Skeletal muscle cell (primary cell): ENCODE measurements at places on chromosomes 3 and 15.

GRCh38 chr3:107796791-107797190 lies 274.0 kb downstream of the BBX start:
- DNase-seq = peak; percentile 36

- no peak for DNase-seq
These were observed 43.5 kb downstream of the FMN1 start for GRCh38 chr15:33150971-33151370.

- DNase-seq = no peak
These were observed 105.1 kb upstream of the ETV5 start for GRCh38 chr3:186213946-186214345.

DNA sequence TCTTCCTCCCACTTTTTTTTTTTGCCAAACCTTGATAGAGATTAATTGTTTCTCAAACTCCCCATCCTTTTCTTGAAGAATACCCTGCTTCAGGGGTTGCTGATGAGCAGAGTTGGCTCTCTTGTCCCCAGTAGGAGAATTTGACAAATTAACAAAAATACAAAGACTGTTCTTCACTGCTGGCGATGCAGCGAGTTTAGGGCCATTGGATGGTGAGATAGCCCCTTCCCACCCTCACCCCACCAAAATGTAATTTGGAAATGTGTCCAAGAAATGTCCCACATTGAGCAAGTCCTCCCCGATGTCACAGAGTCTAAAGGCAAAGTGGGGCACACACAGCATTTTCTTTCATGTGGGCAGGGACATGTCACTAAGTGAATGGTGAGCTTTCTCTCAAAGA lies 136.0 kb upstream of the RARB start:
- DNase-seq = no peak

DNA sequence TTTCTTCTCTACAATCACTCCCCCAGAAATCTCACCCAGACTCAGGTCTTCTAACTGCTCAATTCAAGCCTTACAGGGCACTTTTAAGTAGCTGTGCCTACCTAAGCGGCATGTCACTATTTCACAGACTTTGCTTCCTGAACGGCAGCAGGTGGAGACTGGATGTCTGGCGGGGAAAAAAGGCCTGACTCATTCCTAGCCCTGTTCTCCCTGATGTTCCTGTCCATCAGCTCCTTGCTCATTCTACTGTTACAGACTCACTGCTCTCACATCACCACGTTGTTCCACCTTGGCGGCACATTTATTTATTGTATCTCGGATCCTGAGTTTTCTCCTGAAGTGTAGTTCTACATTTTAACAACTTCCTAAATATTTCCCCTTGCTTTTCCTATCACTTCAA lies 52.6 kb upstream of the ATP11B start:
- no peak for DNase-seq

DNA sequence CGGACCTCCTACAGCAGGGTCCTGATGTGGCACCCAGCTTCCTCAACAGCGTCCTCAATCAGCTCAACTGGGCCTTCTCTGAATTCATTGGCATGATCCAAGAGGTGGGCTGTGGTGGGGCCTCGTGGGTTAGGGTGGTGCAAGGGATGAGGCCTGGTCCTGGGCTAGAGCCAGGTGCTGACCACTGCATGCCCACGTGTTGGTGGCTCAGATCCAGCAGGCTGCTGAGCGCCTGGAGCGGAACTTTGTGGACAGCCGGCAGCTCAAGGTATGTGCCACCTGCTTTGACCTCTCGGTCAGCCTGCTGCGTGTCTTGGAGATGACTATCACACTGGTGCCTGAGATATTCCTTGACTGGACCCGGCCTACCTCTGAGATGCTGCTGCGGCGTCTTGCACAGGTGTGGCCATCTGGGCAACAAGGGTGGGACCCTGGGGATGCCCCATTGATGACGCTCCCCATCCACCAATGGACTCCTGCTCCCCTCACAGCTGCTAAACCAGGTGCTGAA lies 3.8 kb downstream of the AMIGO3 start:
- no peak for DNase-seq

- DNase-seq = no peak
These were observed 55.9 kb upstream of the OSBPL11 start for GRCh38 chr3:125651244-125651643.

- no peak for DNase-seq
These were observed 198.2 kb upstream of the ROBO2 start for GRCh38 chr3:76841747-76842146.

DNA sequence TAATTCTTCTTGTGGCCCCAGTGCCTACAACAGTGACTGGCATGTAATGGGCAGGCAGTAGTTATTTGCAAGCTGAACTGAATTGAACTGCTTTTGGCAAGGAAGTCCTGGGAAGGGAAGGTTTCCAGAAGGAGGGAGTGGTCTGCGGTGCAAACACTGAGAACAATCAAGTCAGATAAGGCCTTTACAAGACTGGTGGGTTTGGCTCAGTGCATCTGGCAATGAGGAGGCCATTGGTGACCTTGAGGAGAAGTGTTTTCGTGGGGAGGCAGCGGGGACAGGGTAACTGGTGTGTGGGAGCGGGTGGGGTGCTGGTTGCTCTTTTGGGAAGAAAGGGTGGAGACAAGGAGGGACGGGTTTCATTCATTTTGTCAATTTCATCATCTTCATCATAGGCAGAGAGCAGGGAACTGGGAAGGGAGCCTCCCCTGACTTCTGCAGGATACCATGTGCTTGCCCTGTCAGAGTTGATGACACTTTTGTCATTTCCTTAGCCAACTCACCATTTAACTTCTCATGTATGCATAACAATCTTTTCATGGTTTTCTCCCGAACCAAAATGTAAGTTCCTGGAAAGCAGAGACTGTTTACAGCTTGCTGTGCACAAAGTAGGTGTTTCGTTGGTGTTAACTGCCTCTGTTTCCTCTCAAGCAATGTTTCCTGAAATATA lies 8.4 kb upstream of the EHD4 start:
- DNase-seq = no peak

- DNase-seq = no peak
These were observed 14.8 kb upstream of the SH3BP5 start for GRCh38 chr3:15347063-15347736.
